Cardiac septum (tissue), 1 donor: ENCODE measurements at places on chromosomes 3 and 15.

- no peak for DNase-seq
Observed at GRCh38 chr3:22129101-22129500, 378.1 kb upstream of the ZNF385D start.

DNA sequence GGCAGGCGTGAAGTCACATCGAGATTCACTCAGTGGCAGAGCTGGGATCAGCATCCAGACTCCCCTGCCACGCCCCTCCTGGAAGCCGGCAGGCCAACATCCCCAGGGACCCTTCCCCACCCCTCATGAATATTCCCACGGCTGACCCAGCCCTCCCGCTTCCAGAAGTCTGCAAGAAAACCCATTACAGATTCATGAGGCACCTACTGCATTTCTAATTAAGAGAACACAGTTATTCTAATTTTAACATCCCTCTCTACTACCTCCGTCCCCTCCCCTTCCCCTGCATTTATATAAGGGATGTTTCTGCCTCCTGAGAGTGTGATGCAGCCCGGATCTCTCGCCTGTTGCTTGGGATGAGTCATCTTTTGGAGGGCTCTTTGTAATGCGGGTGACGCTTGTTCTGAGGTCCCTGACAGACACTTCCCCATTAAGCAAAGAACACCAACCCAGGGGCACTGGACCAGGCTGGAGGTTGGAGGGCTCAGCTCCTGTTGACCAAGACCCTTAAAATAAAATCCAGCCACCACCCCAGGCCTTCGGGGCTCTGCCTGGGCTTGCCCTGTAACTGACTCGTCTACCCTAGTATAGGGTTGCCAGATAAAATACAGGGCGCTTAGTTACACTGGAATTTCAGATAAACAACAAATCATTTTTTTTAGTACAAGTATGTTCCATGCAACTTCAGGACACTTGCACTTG is 118.7 kb downstream of the NUP210 start:
- DNase-seq, result no peak

DNA sequence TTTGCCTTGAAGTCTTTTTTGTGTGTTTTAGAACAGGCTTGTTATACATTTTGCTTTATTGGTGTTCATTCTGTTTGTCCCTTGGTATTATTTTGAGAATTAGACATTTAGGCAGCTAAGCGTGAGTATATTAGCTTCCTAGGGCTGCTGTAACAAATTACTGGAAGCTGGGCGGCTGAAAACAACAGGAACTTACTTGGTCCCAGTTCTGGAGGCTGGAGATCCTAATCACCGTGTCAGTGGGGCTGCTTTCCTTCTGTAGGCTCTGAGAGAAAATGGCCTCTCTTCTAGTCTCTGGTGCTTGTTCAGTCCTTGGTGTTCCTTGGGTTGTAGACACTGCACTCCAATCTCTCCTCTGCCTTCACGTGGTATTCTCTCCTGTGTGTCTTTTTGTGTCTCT is 142.3 kb downstream of the KLHL25 start:
- DNase-seq, result no peak

DNA sequence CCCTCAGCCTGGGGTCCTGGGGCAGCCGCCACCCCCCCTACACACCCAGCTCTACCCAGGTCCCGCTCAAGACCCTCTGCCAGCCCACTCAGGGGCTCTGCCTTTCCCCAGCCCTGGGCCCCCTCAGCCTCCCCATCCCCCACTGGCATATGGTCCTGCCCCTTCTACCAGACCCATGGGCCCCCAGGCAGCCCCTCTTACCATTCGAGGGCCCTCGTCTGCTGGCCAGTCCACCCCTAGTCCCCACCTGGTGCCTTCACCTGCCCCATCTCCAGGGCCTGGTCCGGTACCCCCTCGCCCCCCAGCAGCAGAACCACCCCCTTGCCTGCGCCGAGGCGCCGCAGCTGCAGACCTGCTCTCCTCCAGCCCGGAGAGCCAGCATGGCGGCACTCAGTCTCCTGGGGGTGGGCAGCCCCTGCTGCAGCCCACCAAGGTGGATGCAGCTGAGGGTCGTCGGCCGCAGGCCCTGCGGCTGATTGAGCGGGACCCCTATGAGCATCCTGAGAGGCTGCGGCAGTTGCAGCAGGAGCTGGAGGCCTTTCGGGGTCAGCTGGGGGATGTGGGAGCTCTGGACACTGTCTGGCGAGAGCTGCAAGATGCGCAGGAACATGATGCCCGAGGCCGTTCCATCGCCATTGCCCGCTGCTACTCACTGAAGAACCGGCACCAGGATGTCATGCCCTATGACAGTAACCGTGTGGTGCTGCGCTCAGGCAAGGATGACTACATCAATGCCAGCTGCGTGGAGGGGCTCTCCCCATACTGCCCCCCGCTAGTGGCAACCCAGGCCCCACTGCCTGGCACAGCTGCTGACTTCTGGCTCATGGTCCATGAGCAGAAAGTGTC is 30.2 kb downstream of the PTPN23 start:
- no peak for DNase-seq

GRCh38 chr3:77348244-77348855 is 308.5 kb downstream of the ROBO2 start:
- no peak for DNase-seq

DNA sequence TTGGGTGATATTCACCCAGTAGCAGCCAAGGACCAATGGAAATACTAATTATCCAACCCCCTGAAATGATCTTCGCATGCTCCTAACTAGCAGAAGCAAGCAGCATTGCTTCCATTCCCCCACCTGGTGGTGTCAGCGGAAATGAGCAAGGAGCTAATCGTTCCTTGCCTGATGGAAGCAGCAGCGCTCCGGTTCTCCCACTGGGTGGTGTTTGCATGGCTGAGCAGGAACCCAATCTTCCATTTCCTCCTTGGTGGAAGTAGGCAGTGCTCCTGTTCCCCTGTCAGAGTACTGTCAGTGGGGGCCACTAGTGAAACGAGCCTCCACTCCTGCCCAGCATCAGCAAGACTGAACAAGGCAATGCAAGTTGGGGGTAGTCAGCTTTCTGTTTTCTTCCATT is 311.5 kb downstream of the CACNA2D3 start:
- no peak for DNase-seq

DNA sequence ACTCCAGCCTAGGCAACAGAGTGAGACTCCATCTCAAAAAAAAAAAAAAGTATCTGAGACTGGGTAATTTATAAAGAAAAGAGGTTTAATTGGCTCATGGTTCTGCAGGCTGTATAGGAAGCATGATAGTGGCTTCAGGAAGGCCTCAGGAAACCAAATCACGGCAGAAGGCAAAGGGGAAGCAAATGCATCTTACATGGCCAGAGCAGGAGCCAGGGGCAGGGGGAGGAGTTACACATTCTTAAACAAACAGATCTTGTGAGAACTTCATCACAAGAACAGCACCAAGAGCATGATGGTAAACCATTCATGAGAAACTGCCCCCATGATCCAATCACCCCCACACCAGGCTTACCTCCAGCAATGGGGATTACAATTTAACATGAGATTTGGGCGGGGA is 37.2 kb downstream of the ACAP2 start:
- no peak for DNase-seq

GRCh38 chr3:113769551-113769950 is 22.7 kb downstream of the ATP6V1A start:
- no peak for DNase-seq

DNA sequence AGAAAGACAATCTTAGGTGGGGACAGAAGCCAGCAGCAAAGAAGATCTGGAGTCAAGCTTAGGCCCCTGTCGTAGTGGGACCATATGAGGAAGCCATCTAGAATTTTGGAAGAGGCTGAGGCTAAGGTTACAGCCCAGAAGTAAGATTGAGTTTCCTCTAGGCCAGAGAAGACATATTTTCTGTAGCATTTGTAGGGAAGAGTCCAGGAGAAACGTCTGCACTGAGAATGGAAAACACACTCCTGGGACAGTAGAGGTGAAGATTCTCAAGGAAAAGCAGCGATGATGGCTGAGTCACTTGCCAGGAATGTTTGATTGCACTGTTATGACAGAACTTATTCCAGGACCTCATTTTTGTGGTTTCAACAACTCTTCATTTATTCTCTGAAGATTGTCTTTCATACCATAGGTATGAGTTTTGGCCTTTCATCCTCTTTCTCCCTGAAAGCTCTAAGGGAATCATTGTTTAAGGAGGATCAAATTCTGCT is 107.2 kb downstream of the GTPBP8 start:
- no peak for DNase-seq

DNA sequence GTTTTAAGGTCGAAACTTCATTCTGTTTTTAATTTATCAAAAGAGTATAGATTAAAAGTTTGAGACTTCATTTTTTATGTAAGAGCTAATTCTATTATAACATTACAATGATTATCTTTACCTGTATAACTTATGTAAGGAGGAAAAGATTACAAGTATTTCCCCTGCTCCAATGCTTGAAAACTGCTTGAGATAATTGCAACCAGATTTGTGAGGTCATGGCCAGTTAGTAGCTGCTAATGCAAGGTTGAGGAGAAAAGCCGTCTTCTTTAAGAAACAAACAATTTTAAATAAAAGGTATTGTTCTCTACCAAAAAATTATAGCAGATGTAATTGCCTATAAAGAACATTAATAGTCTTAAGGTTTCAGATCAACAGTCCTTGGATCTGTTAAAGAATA is 208.3 kb upstream of the UBE2E2 start:
- DNase-seq, result no peak

DNA sequence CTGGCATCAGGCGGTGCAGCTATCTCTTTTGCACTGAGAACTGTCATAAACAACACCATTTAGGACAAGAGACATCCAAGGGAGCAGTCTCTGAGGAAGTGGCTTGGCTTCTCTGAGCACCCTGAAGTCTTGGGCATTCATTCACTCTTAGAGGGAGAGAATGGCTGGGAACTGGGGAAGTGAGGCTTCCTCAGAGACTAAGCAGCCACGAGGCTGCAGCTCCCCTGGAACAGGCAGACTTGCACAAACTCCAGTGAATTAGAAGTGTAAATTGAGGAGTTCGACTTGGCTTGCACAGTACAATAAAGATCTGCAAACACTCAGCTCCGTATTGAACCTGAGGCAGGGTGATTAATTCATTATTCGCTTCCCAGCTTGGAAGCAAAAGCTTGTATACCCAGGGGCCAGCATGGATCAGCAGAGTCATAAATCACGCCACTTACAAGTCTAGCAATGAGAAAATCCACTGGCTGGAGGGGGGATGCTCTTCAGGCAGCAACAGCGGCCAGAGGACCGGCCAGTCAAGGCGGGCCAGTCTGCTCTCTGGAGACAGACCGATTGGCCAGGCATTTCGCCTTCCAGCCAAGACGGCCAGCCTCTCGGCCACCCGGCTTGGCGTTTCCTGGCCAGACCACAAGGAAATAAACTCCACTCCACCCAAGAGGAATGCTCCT is 118.8 kb upstream of the ADPGK start:
- no peak for DNase-seq

- DNase-seq, result peak; percentile 89
Observed at GRCh38 chr3:124860599-124860998, 26.6 kb downstream of the ITGB5 start.

DNA sequence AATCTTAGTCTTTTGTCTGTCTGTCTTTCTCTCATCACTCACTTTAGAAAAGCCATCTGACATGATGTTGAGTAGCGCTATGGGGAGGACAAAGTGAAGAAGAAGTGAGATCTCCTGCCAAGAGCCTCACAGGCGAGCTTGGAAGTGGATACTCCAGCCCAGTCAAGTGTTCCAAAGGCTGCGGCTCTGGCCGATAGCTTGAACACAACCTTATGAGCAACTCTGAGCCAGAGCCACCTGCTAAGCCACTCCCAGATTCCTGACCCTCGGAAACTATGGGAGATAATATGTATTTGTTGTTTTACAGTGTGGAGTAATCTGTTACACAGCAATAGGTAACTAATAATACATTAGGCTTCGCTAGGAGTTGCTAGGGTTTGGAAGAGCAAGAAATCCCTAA is 76.2 kb downstream of the MB21D2 start:
- no peak for DNase-seq

DNA sequence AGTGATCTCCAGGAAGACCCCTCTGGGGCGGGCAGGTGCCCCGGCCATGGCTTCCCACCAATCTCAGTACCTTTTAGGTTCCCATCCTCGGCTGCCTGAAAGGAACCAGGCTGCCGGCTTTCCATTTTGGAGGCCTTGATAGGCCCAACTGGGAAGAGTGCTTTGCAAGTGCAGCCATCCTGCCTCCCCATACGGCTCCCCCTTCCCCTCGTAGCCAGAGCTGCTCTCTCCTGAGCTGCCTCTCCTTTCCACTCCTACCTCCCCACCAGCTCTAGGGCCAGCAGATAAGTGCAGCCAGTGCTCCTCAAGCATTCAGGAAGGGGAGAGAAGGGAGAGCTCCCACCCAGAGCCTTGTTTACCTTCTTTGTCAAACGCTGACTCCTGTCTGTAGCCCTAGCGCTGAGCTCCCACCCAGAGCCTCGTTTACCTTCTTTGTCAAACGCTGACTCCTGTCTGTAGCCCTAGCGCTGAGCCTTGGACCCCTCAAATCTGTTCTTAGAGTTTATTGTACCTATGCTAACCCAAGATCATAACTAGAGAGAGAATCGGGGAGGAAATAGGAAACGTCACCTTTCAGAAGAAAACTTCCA is 133.0 kb downstream of the LRRK1 start:
- peak; percentile 70 for DNase-seq

GRCh38 chr3:169145540-169146178 is 517.9 kb downstream of the MECOM start:
- DNase-seq, result no peak

DNA sequence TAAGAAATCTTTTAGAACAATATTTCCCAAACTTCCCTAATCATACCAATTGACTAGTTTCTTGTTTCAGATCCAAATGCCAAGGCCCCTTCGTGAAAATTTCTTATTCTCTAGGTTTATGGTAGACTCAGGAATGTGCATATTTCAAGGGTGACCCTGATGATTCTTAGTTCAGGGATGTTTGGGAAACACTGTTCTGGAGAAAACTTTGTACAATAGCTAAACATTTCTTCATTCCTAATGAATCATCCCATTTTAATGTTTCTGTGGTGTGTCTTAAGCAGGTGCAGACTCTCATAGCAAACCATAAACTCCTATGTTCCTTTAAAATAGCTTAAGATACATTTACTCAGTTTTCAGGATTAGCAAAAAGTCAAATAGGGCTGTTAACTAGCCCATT is 314.5 kb downstream of the TIGIT start:
- DNase-seq, result no peak

GRCh38 chr3:110929816-110930215 is 141.8 kb upstream of the NECTIN3 start:
- no peak for DNase-seq

DNA sequence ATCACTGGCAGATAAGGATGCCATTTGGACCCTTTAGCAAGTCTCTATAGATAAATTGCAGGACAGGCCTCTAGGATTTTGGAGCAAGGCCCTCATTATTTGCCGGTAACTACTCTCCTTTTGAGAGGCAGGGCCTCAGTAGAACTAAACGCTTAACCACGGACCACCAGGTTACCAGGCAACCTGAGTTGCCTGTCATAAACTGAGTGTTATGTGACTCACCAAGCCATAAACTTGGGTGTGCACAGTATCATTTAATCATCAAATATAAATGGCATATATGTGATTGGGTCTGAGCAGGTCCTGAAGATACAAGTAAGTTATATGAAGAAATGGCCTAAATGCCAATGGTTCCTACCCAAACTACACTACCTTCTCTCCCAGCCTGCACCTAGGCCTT is 93.2 kb downstream of the BCHE start:
- no peak for DNase-seq
